ENCODE measurements at places on chromosomes 16 and 17. TPM values are rescaled to one million over a fixed set of nuclear protein-coding genes. Genes with fewer than 3 reads are reported as not detected.

SLC35G6 gene
- total RNA-seq = not detected

TBX6 gene
- total RNA-seq = not detected

TNFRSF13B gene
- total RNA-seq = not detected

ZNF287 gene
- 7.6 TPM for total RNA-seq

RGS9 gene
- 15.4 TPM for total RNA-seq

LLGL2 gene
- 37.8 TPM for total RNA-seq

NPW gene
- total RNA-seq = not detected

C16orf86 gene
- not detected for total RNA-seq

WDR81 gene
- total RNA-seq = 25.0 TPM

NPB gene
- 0.74 TPM for total RNA-seq

HSD17B2 gene
- total RNA-seq = 3.9 TPM

FOXN1 gene
- not detected for total RNA-seq

MARF1 gene
- 12.5 TPM for total RNA-seq

PDILT gene
- total RNA-seq = not detected

CETP gene
- not detected for total RNA-seq

HLF gene
- 0.12 TPM for total RNA-seq

SLC26A11 gene
- total RNA-seq = 19.0 TPM

TMC7 gene
- total RNA-seq = 2.4 TPM

SPATA32 gene
- total RNA-seq = not detected

TSPOAP1 gene
- not detected for total RNA-seq

EVPLL gene
- not detected for total RNA-seq

RAB26 gene
- 55.2 TPM for total RNA-seq

ITGAD gene
- not detected for total RNA-seq

BTBD17 gene
- total RNA-seq = not detected

CLEC19A gene
- total RNA-seq = not detected

FBXL16 gene
- 14.6 TPM for total RNA-seq

KDM8 gene
- 11.5 TPM for total RNA-seq

PIGL gene
- 11.0 TPM for total RNA-seq

TBC1D3G gene
- total RNA-seq = 0.74 TPM

DUSP14 gene
- total RNA-seq = 59.0 TPM

SMPD3 gene
- 0.18 TPM for total RNA-seq

FDXR gene
- total RNA-seq = 154 TPM

RHOT2 gene
- total RNA-seq = 104 TPM

CLDN6 gene
- 1.7 TPM for total RNA-seq

GGT6 gene
- total RNA-seq = 5.3 TPM

ALG1 gene
- 42.0 TPM for total RNA-seq

TMEM92 gene
- 1.2 TPM for total RNA-seq

CHST4 gene
- total RNA-seq = not detected

MTHFSD gene
- 8.2 TPM for total RNA-seq

PPY gene
- total RNA-seq = not detected

SGCA gene
- total RNA-seq = 19.0 TPM
